ENCODE measurements at places on chromosomes 7 and 10. TPM values are rescaled to one million over a fixed set of nuclear protein-coding genes. Genes with fewer than 3 reads are reported as not detected.
A peak's percentile ranks its signal among the peaks of the same experiment; 100 is the strongest.

- peak; percentile 72 for DNase-seq
Observed at GRCh38 chr10:102776779-102777456, 33.2 kb downstream of the WBP1L start.

DNA sequence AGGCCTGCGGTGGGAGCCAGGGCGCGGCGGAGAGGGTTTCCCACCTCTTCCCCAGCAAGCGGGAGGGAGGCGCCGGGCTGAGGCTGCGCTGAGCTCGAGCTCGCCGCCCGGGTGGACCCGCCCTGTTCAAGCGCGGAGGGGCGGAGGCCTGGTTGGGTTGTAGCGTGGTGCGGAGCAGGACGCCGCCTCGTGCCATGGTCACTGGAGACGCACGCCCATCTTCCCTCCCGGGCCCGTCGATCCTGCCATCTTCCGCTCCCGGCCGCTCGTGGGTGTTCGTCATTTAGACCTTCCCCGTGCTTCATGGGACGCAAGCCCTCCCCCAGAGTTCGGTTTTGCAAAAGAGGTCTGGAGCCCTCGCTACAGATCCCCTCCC lies 9.3 kb upstream of the EN2 start:
- DNase-seq: no peak

- no peak for DNase-seq
Observed at GRCh38 chr10:102642736-102643335, 1.4 kb upstream of the TRIM8 start.

DNA sequence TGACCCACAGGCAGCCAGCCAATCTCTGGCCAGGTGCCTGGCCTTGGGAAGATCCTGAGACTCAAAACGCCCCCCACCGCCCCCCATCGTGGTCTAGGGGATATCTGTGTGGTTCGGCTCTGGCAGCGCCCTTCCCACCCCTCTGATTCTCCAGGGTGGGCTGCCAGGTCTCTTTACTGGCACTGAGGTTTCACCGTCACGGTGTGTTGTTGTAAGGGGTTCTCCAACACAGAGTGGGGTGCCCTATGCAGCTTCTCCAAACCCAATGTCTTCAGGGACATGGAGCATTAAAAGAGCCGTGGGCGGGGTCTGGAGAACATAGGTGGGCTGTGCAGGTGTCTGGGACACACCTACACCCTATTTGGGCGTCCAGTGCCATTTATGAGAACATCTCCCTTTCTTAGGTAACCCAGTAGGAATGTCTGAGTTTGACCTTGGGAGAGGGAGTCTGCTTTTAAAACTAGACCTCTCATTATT lies 1.5 kb downstream of the MAFK start:
- no peak for DNase-seq

The CTAGE4 gene
- total RNA-seq: 2.5 TPM

DNA sequence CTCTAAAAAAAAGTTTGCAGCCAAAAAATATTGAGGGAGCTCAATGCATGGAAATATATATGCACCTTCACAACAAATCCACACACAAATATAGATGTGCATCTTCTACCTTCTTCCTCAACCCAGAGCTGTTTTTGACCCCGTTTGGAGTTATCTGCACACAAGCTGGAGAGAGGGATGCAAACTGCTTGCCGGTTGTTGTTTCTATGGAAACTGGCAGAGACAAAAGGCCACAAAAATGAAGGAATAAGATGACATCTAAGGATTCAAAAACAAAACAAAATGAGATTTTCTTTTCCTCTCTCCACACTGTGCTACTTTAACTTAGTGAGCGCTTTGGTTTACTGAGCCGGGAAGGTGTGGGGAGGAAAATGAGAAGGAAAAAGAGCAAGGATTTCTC lies 210.2 kb upstream of the AGK start:
- DNase-seq: no peak

DNA sequence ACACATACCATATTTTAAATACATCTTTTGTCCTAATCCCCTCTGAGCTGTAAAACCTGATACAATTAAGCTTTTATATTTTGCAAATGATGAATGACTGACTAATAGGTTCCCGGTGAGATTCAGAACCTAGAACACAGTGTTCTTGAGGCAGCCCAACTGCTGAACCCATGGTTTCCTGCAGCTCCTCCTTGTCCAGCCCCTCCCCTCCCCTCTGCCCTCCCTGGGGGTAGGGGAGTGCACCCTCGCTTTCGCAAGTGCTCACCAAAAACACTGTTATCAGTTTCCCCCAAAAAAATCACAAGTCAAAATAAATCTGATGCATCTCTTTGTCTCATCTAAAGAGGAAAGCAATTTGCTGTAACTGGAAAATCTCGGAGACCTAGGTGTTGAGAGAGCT lies 602.8 kb downstream of the KCNMA1 start:
- no peak for DNase-seq

DNA sequence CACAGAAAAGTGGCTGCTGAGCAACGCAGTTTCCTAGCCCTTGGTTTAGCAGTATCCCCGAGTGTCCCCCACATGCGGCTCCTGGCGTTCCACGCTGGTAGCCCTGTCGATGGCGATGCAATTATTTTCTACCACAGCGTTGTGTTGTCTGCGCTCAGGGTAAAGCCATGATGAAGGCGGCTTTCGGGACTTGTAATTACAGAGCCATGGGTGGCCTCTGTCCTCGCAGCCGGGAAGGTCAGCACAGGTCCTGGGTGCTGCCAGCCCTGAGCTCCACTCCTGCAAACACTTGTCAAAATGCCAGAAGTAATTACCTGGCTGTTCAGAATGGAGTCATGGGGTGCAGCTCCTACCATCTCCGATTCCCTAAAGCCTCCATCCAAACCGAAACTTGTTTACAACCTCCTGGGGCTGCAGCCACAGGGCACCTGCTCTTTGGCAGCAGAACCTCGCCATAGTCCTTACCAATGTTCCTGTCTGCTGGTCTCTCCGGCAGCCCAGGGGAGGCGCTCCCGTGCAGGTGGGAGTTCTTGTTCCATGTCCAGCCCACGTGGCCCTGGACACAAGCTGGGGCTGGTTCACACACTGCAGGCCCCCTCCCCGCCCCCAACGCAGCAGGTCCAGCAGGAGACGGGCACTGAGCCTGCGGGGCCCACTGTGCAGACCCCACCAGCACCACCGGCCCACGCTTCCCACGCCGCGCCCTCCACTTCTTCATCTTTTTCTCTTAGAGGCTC lies 512.6 kb downstream of the PTPRN2 start:
- DNase-seq: no peak

DNA sequence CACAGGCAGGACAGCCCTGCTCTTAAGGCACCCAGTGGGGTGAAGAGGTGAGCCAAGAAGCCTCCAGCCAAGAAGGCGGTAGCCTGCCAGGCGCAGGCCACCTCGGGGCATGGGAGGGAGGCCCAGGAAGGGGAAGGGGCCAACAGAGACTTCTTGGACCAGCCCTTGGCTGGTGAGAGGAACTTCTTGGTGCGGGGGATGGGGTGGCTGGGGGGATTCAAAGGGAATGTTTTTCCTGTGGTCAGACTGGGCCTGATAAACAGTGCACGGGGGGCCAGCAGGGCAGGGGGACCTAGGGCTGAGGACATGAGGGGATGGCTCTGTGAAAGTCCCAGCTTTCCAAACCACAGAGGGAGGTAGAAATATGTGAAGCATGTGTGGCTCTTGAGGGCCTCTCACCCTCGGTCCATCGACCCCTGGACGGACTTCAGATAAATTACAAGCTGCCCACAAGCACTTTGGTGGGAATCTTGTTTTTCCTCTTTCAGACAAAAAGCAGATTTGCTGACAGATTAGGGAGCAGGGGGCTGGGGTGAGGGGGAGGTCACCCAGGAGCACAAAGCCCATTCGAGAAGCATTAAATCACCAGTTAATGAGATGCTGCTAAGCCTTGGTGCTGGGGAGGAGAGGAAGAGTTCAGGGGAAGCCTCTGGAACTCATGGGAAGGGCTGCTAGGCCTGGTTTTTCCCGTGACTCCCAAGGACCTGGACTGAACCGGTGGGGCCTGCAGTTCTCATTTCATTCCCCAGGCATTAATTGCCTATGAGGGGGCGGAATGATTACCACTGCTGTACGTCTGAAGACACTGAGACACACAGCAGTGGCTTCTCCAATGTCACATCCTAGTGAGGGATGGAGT lies 11.3 kb downstream of the CRYGN start:
- no peak for DNase-seq

GRCh38 chr7:157755741-157756140 lies 418.9 kb downstream of the DNAJB6 start:
- DNase-seq: no peak

DNA sequence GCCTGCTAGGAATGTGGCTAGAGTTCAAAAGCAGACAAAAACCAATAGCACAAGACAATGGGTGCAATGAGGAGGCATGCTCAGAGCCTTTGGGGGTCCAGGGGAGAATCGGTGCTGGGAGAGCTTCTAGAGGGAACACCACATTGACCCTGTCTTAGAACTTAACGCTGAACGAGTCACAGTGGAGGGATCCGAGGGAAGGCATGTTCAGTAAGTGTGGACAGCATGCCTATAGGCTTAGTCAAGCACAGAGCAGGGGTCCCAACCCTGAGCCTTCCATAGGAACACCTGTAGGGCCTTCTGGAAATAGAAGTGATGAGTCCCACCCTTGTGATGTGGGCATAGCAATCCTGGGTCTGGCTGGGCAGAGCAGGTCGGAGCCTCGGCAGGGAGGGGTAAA lies 148.7 kb downstream of the PKD1L1 start:
- no peak for DNase-seq

The MDFIC gene
- 20.2 TPM for total RNA-seq

DNA sequence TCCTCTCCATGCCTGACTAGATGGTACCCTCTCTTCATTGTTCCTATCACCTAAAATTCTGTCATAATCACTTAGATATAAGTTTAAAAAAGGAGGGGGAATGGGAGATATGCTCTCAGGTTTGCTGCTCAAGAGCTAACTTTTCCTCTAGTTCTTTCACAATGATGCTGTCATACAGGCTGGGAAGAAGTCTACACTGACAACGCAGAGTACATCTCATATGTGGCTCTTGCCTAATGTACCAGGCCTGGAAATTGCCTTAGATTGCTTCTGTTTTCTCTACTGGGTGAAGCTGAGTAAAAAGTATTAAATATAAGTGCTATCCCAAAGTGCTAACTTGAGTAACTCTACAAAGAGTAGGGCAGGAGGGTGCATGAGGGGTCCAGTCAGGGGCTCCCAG lies 43.8 kb upstream of the BET1 start:
- DNase-seq: no peak

DNA sequence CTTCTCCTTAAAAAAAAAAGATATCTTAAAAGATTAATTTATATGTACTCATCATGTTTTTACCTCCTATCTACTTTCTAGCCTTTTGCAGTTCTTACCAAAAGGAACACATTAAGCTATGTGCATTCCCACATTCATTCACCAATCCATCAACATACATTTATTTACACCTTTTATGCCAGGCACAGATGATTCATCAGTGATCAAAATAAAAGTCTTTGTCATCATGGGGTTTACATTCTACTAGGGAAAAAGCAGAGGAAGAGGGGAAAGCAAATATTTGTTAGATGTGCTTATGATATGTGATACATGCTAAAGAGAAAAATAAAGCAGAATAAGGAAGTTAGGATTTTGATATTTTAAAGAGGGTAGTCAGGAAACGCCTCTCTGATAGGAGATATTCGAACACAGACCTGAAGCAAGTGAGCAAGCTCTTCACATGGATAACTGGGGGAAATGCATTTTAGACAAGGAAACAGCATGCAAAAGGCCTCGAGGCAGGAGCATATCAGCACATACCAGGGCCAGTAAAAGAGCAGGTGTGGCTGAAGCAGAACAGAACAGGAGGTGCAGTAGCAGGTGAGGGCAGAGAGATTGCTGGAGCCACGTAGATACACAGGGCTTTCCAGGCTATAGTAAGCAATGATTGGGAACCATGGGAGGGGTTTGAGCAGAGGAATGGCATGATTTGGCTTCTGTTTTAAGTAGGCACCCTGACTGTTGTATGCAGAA lies 67.4 kb downstream of the REEP3 start:
- no peak for DNase-seq

The SAP25 gene
- 3.1 TPM for total RNA-seq

DNA sequence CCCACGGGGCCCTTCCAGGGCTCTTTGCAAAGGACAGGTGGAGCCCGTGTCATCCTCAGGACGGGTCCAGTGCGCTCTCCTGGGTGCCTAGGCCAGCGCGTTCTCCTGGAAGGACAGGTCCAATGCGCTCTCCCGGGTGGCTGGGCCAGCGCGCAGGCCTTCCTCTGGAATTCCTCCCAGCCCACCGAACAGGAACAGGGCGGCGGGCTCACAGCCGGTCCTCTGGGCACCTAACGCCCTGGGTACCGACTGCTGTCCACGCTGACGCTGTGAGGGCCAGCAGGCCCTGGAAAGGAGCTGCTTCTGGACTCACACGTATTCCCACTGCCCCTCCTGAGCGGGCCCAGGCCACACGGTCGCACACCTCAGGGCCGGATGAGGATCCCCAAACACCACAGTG lies 49.3 kb downstream of the STK32C start:
- DNase-seq: no peak

The HMX3 gene
- total RNA-seq: not detected

The ABCC2 gene
- 64.0 TPM for total RNA-seq

- no peak for DNase-seq
Observed at GRCh38 chr7:73716318-73716890, 3.1 kb downstream of the STX1A start.

DNA sequence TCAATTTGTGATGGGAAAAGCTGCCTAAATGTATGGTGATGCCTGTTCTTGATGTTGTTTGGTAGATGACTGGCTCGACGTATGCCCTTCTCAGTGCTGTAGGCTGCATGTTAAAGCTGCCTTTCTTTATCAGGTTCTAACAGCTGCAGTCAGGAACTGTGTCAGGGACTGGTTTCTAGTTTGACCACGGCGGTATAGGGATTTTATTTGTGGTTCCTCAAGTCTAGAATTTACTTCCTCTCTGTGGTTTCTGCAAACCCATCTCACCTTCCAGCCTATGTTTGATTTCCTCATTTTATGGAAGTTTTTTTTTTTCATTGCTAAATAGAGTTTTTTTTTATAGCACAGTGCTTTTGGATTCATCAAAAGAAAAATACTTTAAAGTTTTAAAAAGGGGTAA lies 26.5 kb downstream of the LMTK2 start:
- no peak for DNase-seq

The ZNF503 gene
- 86.7 TPM for total RNA-seq

GRCh38 chr10:92567952-92568600 lies 5.8 kb downstream of the IDE start:
- no peak for DNase-seq

DNA sequence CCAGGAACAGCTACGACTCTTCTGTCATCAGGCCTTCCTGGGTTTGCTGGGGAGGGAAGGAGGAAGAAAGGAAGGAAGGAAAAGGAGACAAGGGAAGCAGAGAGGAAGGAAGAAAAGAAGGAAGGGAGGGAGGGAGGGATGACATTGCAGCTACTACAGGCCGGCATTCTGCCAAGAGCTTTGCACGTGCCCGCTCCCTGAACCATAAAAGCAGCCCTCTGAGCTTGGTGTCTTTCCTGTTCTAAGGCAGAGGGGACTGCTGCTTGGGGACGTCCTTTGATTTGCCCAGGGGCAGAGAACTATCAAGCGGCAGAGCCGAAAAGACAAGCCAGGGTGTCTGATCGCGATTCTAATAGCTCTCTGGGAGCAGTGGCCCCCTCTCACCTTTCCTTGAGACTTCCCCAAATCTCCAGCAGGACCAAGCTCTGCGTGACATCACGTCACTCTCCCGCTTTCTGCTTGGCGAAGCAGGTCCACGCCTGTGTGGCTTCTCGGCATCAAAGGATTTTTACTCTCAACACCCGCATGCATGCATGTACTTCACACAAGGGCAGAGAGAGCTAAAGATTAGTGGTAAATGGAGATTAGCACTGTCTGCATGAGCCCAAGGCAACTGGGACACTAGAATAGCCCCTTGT lies 167.8 kb upstream of the AUTS2 start:
- no peak for DNase-seq

Measured in type B pancreatic cell (in vitro differentiated cells).